Pancreas (tissue), 10 donors: ENCODE measurements at places on chromosomes 5 and 9. TPM values are rescaled to one million over a fixed set of nuclear protein-coding genes. Genes with fewer than 3 reads are reported as not detected.

- H3K4me3 ChIP-seq = no peak overlapping the region
- no peaks in the 10 kb centered on the region for H3K4me1 ChIP-seq
- DNase-seq = no peak
Observed at GRCh38 chr9:92035687-92036410, 79.4 kb downstream of the SPTLC1 start.

Gene BTNL8
- not detected for total RNA-seq

DNA sequence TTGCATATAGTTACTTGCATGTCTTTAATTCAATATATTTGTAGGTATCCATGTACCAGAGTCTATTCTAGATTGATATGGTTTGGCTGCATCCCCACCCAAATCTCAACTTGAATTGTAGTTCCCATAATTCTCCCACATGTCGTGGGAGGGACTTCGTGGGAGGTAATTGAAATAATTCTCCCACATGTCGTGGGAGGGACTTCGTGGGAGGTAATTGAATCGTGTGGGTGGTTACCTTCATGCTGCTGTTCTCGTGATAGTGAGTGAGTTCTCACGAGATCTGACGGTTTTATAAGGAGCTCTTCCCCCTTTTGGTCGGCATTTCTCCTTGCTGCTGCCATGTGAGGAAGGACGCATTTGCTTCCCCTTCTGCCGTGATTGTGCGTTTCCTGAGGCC lies 16.5 kb downstream of the FBXL7 start:
- DNase-seq = no peak
- no peaks in the 10 kb centered on the region for H3K4me1 ChIP-seq
- no peaks in the 10 kb centered on the region for H3K27me3 ChIP-seq
- no peaks in the 10 kb centered on the region for H3K36me3 ChIP-seq
- H3K4me3 ChIP-seq = no peak overlapping the region
- H3K27ac ChIP-seq = no peak overlapping the region

Gene NOL8
- 9.7 TPM for total RNA-seq

Gene FGF10
- total RNA-seq = 5.8 TPM

Gene C5orf58
- not detected for total RNA-seq

Gene PCDHB11
- total RNA-seq = 9.0 TPM

- no peaks in the 10 kb centered on the region for H3K4me1 ChIP-seq
- no peaks in the 10 kb centered on the region for H3K27me3 ChIP-seq
- H3K36me3 ChIP-seq = no peaks in the 10 kb centered on the region
- DNase-seq = no peak
- no peak overlapping the region for H3K4me3 ChIP-seq
- H3K27ac ChIP-seq = no peak overlapping the region
Observed at GRCh38 chr9:90047828-90048227, 443.0 kb downstream of the GADD45G start.

Gene ACOT12
- total RNA-seq = not detected
